Progenitor cell of endocrine pancreas (in vitro differentiated cells): ENCODE measurements at places on chromosomes 6 and 20.

GRCh38 chr6:6825193-6825784 lies 236.8 kb downstream of the LY86 start:
- no peak for DNase-seq
- no peak overlapping the region for H3K4me3 ChIP-seq
- H3K36me3 ChIP-seq, result no peaks in the 10 kb centered on the region
- no peak overlapping the region for H3K27ac ChIP-seq
- H3K4me1 ChIP-seq, result peaks cover 2% of the 10 kb centered on the region
- H3K27me3 ChIP-seq, result peaks cover 25% of the 10 kb centered on the region

DNA sequence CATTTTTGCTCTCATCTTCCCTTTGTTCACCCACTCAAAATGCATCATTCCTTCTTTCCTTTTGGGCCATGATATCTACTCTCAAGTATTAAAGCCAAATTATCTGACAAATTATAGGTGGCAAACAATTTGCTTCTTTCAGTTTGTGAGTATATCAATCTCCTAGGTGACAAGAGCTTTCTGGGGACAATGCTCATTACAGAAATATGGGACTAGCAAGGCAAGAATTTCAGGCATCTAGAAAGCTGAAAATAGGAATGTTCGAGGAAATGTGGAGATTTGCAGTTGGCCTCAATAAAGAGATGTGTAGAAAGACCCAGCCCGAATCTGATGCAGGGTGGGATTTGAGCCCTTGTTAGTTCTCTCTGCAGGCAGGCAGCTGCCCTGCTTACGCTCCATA lies 71.8 kb downstream of the ALDH8A1 start:
- peaks cover 4% of the 10 kb centered on the region for H3K4me1 ChIP-seq
- H3K4me3 ChIP-seq, result no peak overlapping the region
- no peak overlapping the region for H3K27ac ChIP-seq
- H3K36me3 ChIP-seq, result peaks cover 2% of the 10 kb centered on the region
- DNase-seq, result no peak

DNA sequence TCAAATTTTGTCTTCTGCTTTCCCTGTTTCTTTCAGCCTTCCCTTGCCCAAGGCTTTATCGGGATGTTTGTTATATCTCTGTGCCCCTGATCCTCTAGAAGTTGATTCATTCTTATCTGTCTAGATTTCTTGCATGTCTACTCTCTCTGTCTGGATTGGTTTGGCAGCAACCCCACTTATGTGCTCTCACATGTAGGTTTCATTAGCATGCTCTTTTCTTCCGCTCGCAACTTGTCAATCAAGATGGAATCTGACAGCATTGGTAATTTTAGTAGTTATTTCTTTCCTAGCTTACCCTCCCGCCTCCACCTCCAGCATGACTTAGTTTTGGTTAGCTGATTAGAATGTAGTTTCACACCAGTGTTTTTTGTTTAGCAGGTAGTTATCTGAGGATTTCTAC lies 39.3 kb downstream of the LRRC1 start:
- H3K36me3 ChIP-seq, result no peaks in the 10 kb centered on the region
- peaks cover 21% of the 10 kb centered on the region for H3K4me1 ChIP-seq
- no peaks in the 10 kb centered on the region for H3K27me3 ChIP-seq
- H3K4me3 ChIP-seq, result no peak overlapping the region
- no peak for DNase-seq

DNA sequence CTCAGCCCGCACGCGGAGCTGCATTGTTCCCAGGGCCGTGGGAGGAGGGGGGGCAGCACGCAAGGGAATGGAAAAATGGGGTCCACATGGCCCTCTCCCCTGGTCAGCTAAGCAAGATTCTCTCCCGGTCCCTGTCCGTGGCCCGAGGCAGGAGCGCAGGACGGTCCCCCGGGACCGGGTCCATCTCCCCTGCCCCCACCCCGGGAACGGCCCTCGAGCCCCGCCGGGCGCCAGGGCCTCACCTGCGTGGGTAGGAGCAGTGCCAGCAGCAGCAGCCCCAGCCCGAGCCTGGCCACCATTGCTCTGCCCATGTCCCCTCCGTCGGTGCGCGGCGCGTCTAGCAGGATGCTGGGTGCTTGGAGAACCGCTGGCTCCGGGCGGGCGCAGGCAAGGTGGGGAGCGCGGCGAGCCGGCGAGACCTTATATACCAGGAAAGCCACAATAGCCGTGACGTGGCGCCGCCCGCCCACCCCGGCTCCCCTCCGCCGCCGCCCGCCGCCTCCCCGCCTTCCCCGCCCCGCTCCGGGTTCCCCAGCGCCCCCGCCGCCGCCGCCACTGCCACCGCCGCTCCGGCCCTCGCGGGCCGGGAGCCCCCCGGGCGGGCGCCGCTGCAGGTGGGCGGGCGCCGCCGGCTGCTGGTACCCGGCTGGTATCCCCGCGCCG lies at the start of gene CD24:
CD24 (minus strand) TSS at position 394 of the 663 bp plus-strand sequence; CDS start at position 311, 83 bp downstream.
- H3K4me3 ChIP-seq, result peak within 1 kb of the TSS; percentile 99
- no peaks in the 10 kb centered on the region for H3K27me3 ChIP-seq
- H3K36me3 ChIP-seq, result peaks cover 31% of the 10 kb centered on the region
- H3K27ac ChIP-seq, result peak within 1 kb of the TSS; percentile 99
- H3K4me1 ChIP-seq, result peaks cover 24% of the 10 kb centered on the region

DNA sequence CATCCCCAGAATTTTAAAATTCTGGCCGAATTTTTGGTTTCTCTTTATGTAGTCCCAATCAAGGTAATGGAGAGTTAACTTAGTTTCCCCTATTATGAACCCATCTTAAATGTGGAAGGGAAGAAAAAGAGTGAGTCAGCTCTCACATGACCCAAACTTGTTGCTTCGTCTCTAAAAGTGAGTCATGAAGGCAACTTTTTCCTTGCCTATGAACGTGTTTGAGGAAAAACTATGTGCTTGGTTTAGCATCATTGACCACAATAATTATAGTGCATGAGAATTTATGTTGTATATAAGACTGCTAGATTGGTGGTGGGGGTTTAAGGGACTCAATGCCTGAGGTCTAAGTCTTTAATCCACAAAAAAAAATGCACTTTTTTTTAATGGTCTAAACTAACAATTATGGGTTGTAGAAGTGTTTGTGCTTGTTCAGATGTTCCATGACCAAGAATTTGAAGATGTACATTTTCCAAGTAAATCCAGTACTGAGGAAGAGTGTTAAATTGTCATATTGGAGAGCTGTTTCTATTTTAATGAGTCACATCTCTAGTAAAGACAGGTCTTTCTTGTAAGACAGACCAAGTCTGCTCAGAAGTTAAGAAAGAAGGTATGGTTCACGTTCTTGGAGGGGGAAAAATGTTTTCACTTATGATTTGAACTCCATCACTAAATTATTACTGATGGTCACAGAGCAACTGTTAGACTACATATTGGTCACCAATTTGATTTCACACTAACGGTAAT lies 409.9 kb upstream of the MARCKS start:
- DNase-seq, result no peak
- H3K4me1 ChIP-seq, result no peaks in the 10 kb centered on the region
- no peaks in the 10 kb centered on the region for H3K27me3 ChIP-seq
- H3K4me3 ChIP-seq, result no peak overlapping the region

GRCh38 chr20:31674895-31675827 lies 37.4 kb downstream of the COX4I2 start:
- DNase-seq, result no peak
- peaks cover 20% of the 10 kb centered on the region for H3K36me3 ChIP-seq
- H3K27ac ChIP-seq, result peak overlapping the region; percentile 23
- H3K4me3 ChIP-seq, result no peak overlapping the region

GRCh38 chr20:846894-847278 lies 13.4 kb downstream of the FAM110A start:
- peaks cover 6% of the 10 kb centered on the region for H3K36me3 ChIP-seq
- peaks cover 3% of the 10 kb centered on the region for H3K27me3 ChIP-seq
- DNase-seq, result no peak
- H3K4me1 ChIP-seq, result peaks cover 8% of the 10 kb centered on the region
- no peak overlapping the region for H3K27ac ChIP-seq
- H3K4me3 ChIP-seq, result no peak overlapping the region

DNA sequence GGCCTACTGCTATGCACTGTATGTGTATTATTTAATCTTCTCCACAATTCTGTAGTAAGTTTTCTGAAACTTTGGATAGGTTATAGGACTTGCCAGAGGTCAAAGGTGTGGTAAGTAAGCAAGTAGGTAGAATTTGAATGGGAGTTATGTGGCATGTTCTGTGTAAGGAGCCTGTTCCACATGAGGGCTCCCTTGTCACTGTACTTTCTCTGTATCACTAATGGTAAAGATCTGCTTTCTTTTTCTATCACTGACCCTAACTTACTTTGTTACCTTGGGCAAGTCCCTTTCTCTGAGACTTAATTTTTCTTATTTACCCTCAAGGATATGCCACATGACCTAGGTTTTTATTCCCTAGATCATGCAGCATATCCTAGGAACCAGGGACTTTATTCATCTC lies 50.3 kb downstream of the EIF2S2 start:
- H3K27ac ChIP-seq, result no peak overlapping the region
- H3K4me3 ChIP-seq, result no peak overlapping the region
- H3K4me1 ChIP-seq, result peaks cover 11% of the 10 kb centered on the region

DNA sequence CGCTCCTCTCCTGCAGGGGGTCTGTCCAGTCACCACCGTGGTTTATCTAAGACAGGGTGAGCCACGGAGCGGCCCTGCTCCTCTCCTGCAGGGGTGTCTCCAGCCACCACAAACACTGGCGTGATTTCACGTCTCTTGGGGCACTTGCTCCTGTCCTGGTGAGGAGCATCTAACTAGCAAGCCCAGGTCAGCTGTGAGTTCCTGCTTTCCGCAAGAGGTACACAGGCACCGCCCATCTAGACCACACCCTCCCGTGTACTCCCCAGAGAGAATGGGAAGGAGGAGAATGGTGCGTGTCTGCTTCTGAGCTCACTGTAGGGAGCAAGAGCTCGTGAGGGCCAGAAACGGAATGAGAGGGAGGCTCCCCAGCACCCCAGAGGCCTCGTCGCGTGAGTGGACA lies 40.7 kb downstream of the DACT2 start:
- H3K4me3 ChIP-seq, result no peak overlapping the region
- peaks cover 3% of the 10 kb centered on the region for H3K27me3 ChIP-seq
- no peak overlapping the region for H3K27ac ChIP-seq
- no peak for DNase-seq

DNA sequence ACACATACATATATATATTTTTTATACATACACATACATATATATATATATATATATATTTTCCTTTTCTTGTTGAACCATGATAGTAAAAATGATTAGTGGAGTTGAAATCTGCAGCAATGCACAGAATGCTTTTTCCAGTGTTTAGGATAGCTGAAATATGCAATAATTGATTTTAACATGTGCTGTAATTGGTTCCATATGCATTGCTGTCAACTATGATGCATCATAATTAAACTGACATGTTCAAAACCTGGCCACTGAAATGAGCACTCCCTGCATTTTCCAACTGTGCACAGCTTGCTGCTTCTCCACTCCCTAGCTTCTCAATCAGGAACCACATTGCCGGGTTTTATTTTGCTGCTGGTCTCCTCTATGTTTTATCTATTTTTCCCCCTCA lies 358.3 kb downstream of the PAX1 start:
- no peaks in the 10 kb centered on the region for H3K4me1 ChIP-seq
- H3K27me3 ChIP-seq, result peaks cover 15% of the 10 kb centered on the region
- H3K27ac ChIP-seq, result no peak overlapping the region

GRCh38 chr6:107237992-107238660 lies 122.8 kb upstream of the BEND3 start:
- no peaks in the 10 kb centered on the region for H3K27me3 ChIP-seq
- H3K27ac ChIP-seq, result no peak overlapping the region
- H3K4me1 ChIP-seq, result peaks cover 4% of the 10 kb centered on the region
- H3K36me3 ChIP-seq, result peaks cover 16% of the 10 kb centered on the region
- no peak for DNase-seq
- no peak overlapping the region for H3K4me3 ChIP-seq

- DNase-seq, result no peak
- no peak overlapping the region for H3K27ac ChIP-seq
- no peaks in the 10 kb centered on the region for H3K36me3 ChIP-seq
- H3K4me3 ChIP-seq, result no peak overlapping the region
Measured at GRCh38 chr6:13091192-13091591, 237.1 kb downstream of the TBC1D7 start.

- DNase-seq, result no peak
- no peak overlapping the region for H3K4me3 ChIP-seq
- H3K36me3 ChIP-seq, result peaks cover 1% of the 10 kb centered on the region
- H3K27ac ChIP-seq, result no peak overlapping the region
Measured at GRCh38 chr20:46674253-46675083, 14.8 kb downstream of the TP53RK start.

GRCh38 chr20:31788578-31788977 lies 30.6 kb upstream of the MYLK2 start:
- H3K27ac ChIP-seq, result no peak overlapping the region
- no peaks in the 10 kb centered on the region for H3K4me1 ChIP-seq
- H3K36me3 ChIP-seq, result peaks cover 13% of the 10 kb centered on the region
- no peak for DNase-seq

- H3K4me3 ChIP-seq, result no peak overlapping the region
- no peak for DNase-seq
- no peaks in the 10 kb centered on the region for H3K27me3 ChIP-seq
- H3K4me1 ChIP-seq, result peaks cover 40% of the 10 kb centered on the region
- H3K36me3 ChIP-seq, result peaks cover 17% of the 10 kb centered on the region
- no peak overlapping the region for H3K27ac ChIP-seq
Measured at GRCh38 chr20:17675519-17676377, 6.3 kb downstream of the RRBP1 start.
